ENCODE measurements at places on chromosomes 7 and 10. TPM values are rescaled to one million over a fixed set of nuclear protein-coding genes. Genes with fewer than 3 reads are reported as not detected.

Gene HOXA2
- not detected for total RNA-seq

Gene PITX3
- not detected for total RNA-seq

Gene HTR5A
- total RNA-seq, result not detected

Gene GOLGA7B
- total RNA-seq, result 0.20 TPM

Gene SPDYE2
- not detected for total RNA-seq

Gene CLCN1
- total RNA-seq, result not detected

Gene RSPH10B
- total RNA-seq, result not detected

Gene AGK
- 23.3 TPM for total RNA-seq

Gene GRID2IP
- not detected for total RNA-seq

Gene HSPA12A
- total RNA-seq, result 2.6 TPM

Gene OPN4
- not detected for total RNA-seq

Gene GPR15LG
- total RNA-seq, result not detected

Gene CPA5
- total RNA-seq, result 0.13 TPM

Gene NME8
- not detected for total RNA-seq

Gene ERVW-1
- not detected for total RNA-seq

Gene RNF32
- total RNA-seq, result 1.8 TPM

Gene PDZD7
- total RNA-seq, result 1.4 TPM

Gene ZNF365
- 0.89 TPM for total RNA-seq

Gene SEMA3D
- total RNA-seq, result 1.2 TPM

Gene H2BK1
- total RNA-seq, result not detected

All from MG63 (cell line).